Kidney (tissue), 22 donors: ENCODE measurements at places on chromosomes 2 and 18. TPM values are rescaled to one million over a fixed set of nuclear protein-coding genes. Genes with fewer than 3 reads are reported as not detected.

- no peak for DNase-seq
These were observed 1206.7 kb upstream of the CDH2 start for GRCh38 chr18:29383311-29384273.

DNA sequence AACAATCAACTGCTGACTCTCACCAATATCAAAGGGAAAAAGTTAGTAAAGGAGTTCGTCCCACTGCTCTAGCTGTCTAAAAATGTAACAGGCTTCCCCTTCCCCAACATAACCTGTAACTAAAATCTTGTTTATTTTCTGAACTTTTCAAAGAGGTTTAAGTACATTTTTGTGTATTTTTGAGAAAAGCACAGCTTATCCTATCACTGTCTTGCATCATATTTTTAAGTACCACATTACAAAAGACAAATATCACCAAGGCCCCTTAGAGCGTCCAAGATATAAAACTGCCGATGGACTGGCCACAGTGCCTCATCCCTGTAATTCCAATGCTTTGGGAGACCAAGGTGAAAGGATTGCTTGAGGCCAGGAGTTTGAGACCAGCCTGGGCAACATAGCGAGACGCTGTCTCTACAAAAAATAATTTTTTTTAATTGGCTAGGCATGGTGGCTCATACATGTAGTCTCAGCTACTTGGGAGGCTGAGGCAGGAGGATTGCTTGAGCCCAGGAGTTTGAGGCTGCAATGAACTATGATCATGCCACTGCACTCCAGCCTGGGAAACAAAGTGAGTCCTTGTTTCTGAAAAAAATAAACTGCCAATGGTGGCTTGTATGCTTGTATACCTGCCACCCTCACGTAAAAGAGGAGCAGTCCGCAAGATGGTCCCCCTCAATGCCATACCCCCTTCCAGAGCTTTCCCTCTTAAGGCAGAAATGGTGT is 21.2 kb upstream of the LAPTM4A start:
- DNase-seq: no peak

- DNase-seq: no peak
These were observed 4.2 kb downstream of the CNGA3 start for GRCh38 chr2:98350411-98350810.

GRCh38 chr18:48672671-48673340 is 134.0 kb downstream of the CTIF start:
- DNase-seq: no peak

DNA sequence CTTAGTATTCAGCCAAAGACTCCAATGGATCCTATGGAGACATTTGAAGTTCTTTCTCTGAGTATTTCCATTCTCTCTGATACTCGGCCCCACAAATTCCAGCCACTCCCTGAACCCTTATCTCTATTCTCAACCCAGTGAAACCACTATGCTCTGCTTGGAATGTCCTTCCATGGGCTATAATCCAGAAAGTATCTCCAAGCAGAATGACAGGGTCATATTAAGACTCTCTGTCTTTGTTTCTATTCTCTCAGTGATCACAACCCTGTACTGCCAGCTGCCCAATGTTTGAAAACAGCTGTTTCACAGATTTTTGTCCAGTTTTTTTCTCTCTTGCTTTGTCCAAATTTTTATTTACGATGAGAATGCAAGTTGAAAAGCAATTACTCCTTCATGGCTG is 21.9 kb downstream of the CHMP3 start:
- no peak for DNase-seq

- DNase-seq: peak; percentile 6
These were observed 789.7 kb upstream of the SLC39A10 start for GRCh38 chr2:194867328-194867727.

DNA sequence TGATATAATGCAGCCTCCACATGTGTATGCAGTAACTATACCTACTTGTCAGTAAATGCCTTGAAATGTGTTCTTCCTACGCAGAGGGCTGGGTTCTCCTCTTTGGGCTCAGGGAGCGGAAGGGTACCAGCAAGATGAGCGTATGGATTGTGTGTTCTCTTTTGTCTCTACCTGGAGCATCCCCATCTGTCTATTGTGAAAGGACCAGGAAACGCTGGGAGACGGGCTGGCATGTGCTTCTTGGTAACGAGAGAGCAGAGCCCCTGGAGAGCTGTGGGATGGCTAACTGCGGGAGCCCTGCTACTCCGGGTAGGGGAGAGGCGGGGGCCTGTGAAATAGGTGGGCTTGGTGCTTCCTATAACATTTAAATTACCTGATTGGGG is 80.9 kb downstream of the BCL2 start:
- no peak for DNase-seq

Gene COLEC12
- polyA plus RNA-seq: 1.3 TPM
